IPS-NIHi11 (cell line): ENCODE measurements at places on chromosomes 5 and 9.

DNA sequence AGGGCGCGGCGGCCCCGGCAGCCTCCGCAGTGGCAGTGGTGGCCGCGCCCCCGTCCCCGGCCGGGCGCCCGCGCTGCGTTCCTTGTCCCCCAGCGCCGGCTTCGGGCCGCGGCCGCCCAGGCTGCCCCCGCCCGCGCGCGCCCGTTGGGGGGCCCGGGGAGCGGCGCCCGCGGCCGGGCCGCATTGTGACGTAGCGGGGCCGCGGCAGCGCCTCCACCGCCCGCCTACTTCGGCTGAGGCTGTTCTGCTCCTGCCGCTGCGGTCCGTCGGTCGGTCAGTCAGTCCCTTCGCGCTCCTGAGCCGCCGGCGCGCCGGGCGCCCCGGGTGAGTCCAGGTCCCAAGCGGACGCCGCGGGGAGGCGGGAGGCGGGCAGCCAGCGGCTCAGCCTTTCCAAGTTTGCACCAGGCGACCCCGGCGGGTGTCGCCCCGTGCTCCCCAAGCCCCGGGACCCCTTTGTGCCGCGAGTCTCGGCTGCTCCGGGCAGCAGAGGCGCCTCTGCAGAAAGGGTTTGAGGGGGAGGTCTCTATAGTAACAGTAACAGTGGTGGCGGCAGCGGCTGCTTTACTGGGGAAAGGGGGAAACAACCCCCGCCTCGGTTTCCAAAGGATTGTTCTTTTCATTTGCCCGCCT is at the start of gene SNCAIP:
TSS of gene SNCAIP (plus strand) at position 277 of the 630 bp plus-strand sequence. CDS start 78,898 bp downstream, outside the sequence.
- DNase-seq: peak; percentile 67

GRCh38 chr9:72132052-72132451 is 17.2 kb upstream of the GDA start:
- DNase-seq: peak; percentile 22

GRCh38 chr5:40915341-40915926 is 6.1 kb downstream of the C7 start:
- DNase-seq: no peak

- no peak for DNase-seq
Measured at GRCh38 chr9:110933350-110934001, 104.8 kb downstream of the LPAR1 start.
